Myocyte (in vitro differentiated cells): ENCODE measurements at places on chromosomes 1 and 21. TPM values are rescaled to one million over a fixed set of nuclear protein-coding genes. Genes with fewer than 3 reads are reported as not detected.

Gene NHLH1
- total RNA-seq = 0.21 and 0.51 TPM in 2 replicates

- peak; percentile 60 for DNase-seq
Measured at GRCh38 chr1:234500269-234500668, 21.3 kb upstream of the TARBP1 start.

- no peak for DNase-seq
Measured at GRCh38 chr1:209302779-209303568, 280.5 kb upstream of the CAMK1G start.

Gene RNF207
- total RNA-seq = 0.36 and 0.86 TPM in 2 replicates

DNA sequence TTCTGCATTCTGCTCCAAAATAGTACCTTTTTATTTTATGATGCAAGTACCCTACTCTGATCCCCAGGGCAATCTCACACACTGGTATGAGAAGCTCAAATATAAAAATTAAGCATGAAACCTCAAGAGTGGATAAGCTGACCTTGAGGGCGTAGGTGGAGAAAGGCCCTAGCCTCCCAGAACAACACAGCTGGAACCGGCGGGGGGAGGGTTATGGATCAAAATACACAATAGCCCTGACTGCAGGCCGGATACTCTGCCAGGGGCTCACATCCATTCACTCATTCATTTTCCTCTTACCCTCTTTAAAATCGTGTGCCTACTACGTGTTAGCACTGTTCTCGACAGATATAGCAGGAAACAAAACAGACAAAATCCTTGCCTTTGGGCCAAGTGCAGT lies 32.8 kb upstream of the ECE1 start:
- no peak for DNase-seq

- no peak for DNase-seq
Measured at GRCh38 chr1:101183388-101183699, 53.5 kb upstream of the S1PR1 start.

- no peak for DNase-seq
Measured at GRCh38 chr1:244060686-244061085, 9.6 kb downstream of the ZBTB18 start.

DNA sequence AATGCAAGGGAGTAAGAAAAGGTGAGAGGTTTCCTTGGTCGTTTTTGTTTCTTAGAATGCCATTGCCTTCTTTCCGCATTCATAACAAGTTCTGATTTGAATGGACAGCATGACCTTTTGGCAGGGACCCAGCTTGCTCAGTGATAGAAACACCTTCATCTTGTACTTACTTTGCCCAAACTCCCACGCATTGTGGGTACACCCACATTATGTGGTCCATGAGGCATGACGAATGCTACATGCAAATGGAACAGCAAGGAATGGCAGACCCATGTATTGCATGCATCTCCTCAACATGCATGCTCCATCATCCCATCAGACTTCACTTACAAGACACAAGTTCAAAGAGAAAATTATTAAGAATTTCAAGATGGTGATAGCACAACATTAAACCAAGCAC lies 102.8 kb downstream of the CDC7 start:
- no peak for DNase-seq

DNA sequence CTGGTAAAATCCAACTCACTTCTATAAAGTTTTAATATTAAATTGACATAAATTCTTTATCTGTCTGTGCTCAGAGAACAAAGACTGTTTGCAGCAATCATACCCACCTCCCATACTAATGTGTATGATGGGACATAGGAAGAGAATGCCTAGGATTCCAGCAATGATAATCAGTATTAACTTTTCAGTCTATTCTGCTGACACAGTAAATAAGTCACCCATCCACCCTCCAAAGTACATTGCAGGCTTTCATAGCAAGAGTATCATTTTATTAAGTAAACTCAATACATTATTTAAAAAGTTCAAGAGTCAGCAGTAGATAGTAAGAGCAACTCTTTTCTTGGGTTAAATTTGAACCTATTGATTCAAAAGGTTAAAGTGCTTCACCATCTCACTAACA lies 8.8 kb downstream of the RBM34 start:
- no peak for DNase-seq

Gene TAL1
- total RNA-seq = not detected in 2 replicates

- peak; percentile 72 for DNase-seq
Measured at GRCh38 chr1:92784021-92784638, 778 bp downstream of the EVI5 start.

DNA sequence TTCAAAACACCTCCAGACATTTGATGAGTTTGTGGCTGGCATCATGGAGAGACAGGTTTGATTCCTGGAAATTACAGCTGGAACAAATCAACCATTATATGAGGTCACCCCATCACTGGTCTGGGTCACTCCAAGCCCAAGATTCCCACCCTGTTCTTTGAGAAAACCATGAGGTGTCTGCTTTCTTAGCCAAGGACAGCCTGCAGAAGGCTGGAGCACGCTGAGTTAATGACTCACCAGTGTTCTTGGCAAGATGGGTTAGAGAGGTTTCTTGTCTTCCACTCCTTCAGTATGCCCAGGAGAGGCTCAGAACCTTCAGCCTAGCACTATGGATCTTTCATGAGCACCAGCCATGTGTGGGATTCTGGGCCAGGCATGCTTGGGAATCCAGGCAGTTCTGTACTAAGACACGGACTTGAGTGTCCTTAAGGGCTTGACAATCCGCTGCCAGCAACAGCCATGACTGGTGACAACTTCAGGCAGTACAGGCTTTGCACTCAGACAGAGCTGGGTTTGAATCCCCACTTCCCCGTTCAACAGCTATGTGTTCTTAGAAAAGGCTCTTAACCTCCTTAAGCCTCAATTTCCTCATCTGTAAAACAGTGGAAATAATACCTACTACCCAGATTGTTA lies 43.9 kb downstream of the GRHL3 start:
- DNase-seq = peak; percentile 76

Gene PLPPR4
- 2.1 and 3.1 TPM in 2 replicates for total RNA-seq

GRCh38 chr1:65658122-65658521 lies 134.6 kb upstream of the PDE4B start:
- no peak for DNase-seq

DNA sequence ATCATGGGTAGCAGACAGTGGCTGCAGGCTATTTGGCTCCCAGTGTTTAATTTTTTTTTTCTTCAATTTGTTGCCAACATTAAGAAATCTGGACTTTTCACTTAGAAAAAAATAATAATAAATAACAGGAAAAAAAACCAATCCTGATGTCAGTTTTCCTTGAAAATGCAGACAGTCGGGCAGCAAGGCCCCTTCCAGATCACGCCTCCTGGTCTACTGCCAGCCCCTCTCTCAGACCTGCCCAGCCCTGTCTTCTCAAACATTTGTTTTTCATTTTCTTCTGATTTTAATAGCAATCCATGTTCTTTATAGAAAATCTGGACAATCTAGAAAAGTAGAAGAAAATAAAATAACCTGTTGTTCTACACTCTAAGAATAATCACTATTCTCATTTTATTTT lies 15.5 kb downstream of the IFNGR2 start:
- no peak for DNase-seq

Gene EVA1C
- total RNA-seq = 1.0 and 1.9 TPM in 2 replicates

- no peak for DNase-seq
Measured at GRCh38 chr21:36059823-36060158, 535 bp downstream of the SETD4 start.

Gene TMEM125
- not detected in 2 replicates for total RNA-seq

- DNase-seq = peak; percentile 58
Measured at GRCh38 chr1:151680826-151681225, 35.8 kb downstream of the CELF3 start.

DNA sequence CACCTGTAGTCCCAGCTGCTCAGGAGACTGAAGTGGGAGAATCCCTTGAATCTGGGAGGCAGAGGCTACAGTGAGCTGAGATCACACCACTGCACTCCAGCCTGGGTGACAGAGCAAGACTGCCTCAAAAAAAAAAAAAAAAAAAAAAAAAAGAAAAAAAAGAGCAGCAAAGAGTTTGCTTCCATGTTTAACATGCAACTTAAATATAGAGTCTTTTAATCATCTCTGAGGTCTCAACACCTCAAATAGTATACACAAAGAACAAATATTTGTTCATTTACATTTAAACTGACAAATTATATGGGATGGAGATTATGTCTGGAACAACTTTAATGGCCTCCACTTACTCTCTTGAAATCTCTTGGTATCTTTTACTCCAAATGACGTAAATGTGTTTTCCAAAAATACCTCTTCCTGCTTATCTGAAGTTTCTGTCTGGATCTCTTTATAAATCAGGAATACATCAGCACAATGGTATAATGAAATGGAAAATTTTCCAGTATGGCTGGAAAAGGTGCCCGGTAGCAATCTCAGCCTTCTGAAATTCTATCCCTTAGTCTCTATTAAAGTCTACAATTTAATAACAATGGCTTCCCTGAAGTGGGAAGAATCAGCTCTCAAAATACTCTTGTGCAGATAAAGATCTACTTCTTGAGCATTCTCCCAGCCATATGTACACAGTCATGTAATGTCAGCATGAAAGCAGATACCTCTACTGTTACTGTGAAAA lies 258.5 kb downstream of the OMA1 start:
- DNase-seq = no peak

Gene SPRR2E
- total RNA-seq = not detected in 2 replicates

- no peak for DNase-seq
Measured at GRCh38 chr1:98405581-98406074, 255.9 kb upstream of the SNX7 start.

Gene FALEC
- not detected in 2 replicates for total RNA-seq

DNA sequence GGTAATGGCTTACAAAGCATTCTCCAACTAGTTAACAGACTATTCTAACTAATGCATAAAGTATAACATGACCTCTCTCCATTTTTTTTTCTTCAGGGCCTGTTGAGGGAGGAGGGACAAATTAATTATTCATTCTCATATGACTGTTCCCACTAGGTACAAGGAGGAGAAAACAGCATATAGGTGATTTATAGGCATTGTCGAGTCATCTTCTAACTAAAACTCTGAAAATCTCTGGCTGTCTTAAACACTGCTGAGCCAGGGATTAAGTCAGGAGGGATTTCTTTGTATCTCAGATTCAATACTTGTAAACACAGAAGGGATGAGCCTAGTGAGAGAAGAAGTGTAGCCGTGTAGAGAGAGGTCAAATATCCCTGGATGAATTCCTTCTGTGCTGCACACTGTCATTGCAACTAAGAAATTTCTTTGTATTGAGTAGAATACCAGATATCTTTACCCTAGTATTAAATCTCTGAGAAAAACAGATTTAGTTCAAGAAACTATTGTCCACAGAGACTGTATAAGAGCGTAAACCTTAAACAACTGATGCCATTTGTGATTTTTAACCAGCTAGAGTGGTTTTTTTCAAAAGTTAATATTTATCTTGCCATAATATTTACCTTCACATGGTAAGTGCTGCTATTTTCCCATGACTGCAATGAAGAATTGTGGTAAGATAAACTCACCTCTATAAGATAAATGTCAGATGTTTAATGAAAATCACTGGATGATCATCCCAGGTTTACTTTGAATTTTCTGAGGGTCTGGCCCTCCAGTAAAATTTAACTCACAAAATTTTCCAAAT lies 465.3 kb downstream of the RWDD3 start:
- DNase-seq = no peak

DNA sequence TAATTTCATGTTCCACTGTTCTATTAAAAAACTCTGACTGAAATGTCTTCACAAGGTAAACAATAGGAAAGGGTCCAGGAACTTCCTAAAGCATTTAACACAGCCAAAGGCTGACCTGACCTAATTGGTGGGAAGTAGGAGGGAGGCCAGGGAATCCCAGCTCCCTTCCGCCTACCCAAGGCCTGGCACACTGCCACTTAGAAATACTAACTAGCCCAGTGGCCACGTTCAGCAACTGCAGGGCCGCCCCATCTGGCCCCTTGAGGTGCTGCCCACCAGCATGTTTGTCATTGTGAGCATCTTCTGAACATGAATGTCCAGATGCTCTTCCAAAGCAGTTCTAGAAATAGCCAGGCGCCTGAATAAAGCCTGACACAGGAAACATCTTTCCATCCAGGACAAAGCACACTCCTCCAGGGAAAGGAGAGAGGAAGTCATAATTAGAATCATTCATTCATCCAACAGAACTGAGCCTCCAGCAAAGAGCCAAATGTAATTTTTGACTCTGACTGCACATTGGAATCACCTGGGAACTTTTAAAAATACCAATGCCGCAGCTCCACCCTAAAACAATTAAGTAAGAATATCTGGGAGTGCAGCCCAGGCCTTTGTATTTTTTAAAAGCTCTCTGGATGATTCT lies 44.6 kb upstream of the BCL9 start:
- DNase-seq = peak; percentile 40
